ENCODE measurements at places on chromosomes 11 and 22. TPM values are rescaled to one million over a fixed set of nuclear protein-coding genes. Genes with fewer than 3 reads are reported as not detected.

Gene CHADL
- 3.3 TPM for total RNA-seq

DNA sequence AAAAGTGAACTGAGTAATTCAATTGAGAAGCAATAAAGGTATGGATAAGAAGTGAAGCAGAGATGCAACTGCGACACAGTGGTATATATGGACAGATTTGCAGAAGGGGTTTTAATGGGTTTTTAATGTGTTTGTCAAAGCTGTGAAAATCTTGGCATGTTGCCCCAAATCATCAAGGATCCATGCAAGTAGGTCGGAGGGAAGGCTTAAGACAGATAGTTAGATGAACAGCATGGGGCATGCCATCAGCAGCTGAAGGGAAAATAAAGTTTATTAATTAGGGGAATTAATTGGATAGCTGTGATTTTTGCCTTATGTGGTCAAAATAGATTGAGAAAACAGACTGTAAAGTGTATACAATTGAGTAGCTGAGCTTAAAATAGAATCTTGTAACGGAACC lies 840.1 kb downstream of the JRKL start:
- no peak for DNase-seq

GRCh38 chr11:33747979-33748378 lies 11.8 kb upstream of the CD59 start:
- DNase-seq = no peak

GRCh38 chr22:43118953-43119458 lies 8.5 kb downstream of the BIK start:
- DNase-seq = peak; percentile 36

Measured in cardiac muscle cell (in vitro differentiated cells and primary cell).